CD4-positive, alpha-beta T cell treated with Interleukin-10 for 1 hour (primary cell): ENCODE measurements at places on chromosomes 6 and 20.

DNA sequence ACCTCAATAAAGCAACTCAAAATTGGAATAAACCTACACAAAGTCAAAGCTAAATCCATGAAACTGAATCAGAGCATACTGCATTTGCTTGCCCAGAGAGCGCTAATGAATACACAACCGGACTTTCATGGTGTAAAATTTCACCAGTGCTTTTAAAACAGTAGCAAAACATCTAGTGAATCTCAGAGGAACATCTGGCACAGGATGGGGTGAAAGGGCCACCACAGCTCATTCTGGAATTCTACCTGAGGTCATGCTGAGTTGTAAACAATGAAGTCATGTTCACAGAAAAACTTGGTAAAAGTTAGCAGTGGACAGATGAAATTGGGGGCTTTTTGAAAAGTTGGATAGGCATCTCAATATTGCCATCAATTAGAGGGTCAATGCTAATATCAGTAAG lies 125.6 kb upstream of the STXBP5 start:
- no peak for DNase-seq

DNA sequence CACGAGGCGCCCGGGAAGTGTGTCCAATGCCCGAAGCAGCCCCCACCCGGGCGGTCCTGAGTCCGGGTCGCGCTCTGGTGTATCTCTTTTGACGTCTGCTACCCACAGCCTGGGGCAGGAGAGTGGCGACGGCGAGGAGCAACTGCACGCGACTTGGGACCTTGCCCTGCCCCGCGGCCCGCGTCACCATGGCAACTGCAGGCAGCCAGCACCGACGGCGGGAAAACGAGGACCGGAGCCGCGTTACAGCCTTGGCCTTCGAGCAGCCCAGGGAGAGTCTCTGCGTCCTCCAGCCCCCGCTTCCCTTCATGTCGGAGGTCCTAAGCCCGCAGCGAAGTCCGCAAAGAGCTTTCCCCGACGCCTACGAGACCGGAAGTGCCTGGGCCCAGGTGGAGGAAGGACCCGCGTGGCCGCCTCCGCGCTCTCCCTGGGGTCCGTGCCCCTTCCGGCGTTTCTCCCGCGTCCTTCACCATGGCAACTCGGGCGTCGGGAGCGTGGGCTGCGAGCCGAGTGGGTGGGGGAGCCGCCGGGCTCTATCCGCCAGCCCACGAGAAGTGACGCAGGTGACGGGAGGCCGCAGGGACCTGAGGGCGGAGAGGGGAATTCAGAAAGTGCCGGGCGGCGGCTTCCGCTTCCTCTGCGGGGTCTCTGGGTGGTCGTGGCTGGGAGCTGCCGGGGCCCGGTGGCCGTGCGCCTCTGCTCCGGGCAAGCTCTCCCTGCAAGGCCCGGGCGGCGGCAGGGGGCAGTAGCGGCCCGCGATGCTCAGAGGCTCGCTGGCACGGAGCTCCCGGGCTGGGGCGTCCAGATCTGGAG lies 88.6 kb upstream of the TGM3 start:
- peak; percentile 46 for DNase-seq

DNA sequence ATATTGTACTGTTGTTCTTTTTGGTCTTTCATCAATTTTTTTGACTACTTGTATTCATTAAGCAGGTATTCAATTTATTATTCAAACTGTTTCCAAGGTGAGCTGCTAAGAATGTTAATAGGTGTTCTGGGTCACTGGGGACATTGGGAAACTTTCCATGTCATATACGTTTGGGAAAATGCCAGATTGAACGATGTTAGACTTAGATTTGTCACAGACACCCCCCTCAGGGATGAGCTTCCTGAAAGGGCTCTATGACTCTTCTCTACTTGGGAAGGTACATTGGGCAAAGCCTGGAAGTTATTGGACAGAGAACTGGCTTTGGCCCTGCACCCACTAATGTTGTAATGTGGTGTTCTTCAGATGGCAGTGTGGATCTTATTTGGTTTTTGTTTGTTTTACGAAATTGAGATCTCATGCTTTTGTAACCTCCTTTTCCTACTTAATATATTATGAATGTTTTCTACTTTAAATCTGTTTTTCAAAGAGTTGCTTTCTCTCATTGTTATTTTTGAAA lies 42.1 kb downstream of the PLCB4 start:
- no peak for DNase-seq

DNA sequence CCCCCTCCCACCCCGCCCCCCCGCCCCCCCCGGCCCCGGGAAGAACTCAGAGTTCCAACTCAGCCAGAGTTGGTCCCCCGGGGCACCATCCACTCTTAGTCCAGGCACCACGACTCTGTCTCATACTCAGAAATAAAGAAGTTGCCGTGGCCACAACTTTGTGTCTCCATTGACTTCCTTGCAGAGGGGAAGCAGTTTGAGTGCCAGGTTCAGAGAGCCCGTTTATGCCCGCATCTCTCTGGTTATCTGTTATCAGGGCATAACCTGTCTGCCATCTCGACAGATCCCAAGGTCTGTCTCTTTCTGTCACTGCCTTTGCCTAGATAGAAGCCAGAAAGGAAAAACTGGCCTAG lies 605 bp downstream of the CDC5L start:
- no peak for DNase-seq

DNA sequence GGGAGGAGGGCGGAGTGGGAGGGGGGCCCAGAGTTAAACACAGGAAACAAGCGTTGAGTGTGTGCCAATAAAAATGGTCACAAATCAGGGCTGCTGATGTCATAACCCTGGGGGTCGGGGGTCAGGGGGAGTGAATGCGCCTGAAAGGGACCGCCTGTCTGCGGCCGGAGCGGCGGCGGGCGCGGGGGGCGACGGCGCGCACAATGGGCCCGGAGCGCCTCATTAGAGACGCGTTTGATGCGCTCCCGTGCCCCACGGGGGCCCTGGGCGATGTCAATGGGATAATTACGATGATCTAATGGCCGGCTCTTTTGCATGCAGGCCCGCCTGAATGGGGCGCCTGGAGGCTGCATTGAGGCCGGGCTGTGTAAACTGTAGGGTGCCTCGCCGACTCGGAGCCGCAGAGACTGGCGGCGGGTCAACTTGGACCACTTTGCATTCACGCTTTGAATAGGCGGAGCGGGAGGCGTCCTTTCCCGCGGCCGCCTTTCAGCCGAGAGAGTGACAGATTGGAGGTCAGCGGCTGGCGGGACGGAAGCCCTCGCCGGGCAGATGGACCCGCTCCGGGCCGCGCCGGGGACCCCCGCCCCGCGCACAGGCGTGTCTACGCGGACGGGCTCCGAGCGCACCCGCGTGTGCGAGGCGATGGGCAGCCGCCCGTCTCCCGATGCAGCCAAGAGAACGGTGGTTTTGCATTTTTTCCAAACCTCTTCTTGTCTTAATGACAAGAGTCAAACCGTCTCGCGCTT lies 296.1 kb downstream of the TFAP2C start:
- DNase-seq: no peak
